ENCODE measurements at places on chromosomes 7 and 10. TPM values are rescaled to one million over a fixed set of nuclear protein-coding genes. Genes with fewer than 3 reads are reported as not detected.

NEUROG3 gene
- total RNA-seq = not detected

KIAA1549 gene
- total RNA-seq = 0.88 TPM

CHRM2 gene
- 0.25 TPM for total RNA-seq

DOCK1 gene
- total RNA-seq = 17.8 TPM

CPVL gene
- 11.9 TPM for total RNA-seq

THSD7A gene
- 1.1 TPM for total RNA-seq

MMD2 gene
- total RNA-seq = not detected

HOXA4 gene
- 0.75 TPM for total RNA-seq

ITPRID1 gene
- not detected for total RNA-seq

CCDC146 gene
- total RNA-seq = 2.6 TPM

ATG9B gene
- total RNA-seq = not detected

BTRC gene
- 8.4 TPM for total RNA-seq

GHRHR gene
- total RNA-seq = not detected

OGDHL gene
- 83.4 TPM for total RNA-seq

PHKG1 gene
- 0.12 TPM for total RNA-seq

FRMPD2 gene
- not detected for total RNA-seq

RTKN2 gene
- 0.12 TPM for total RNA-seq

NPTX2 gene
- 1.3 TPM for total RNA-seq

GRCh38 chr7:152887778-152888177 is 128.2 kb downstream of the ACTR3B start:
- H3K27me3 ChIP-seq = no peaks in the 10 kb centered on the region
- no peaks in the 10 kb centered on the region for H3K4me1 ChIP-seq
- no peak for DNase-seq
- no peaks in the 10 kb centered on the region for H3K36me3 ChIP-seq
- H3K4me3 ChIP-seq = no peak overlapping the region
- no peak overlapping the region for H3K27ac ChIP-seq

GRCh38 chr7:31735991-31736982 is 49.3 kb downstream of the PPP1R17 start:
- H3K4me3 ChIP-seq = no peak overlapping the region
- H3K4me1 ChIP-seq = no peaks in the 10 kb centered on the region
- H3K27ac ChIP-seq = no peak overlapping the region
- peak; percentile 32 for DNase-seq
- no peaks in the 10 kb centered on the region for H3K27me3 ChIP-seq

- DNase-seq = no peak
- no peak overlapping the region for H3K4me3 ChIP-seq
- H3K4me1 ChIP-seq = no peaks in the 10 kb centered on the region
- H3K27ac ChIP-seq = no peak overlapping the region
- H3K36me3 ChIP-seq = no peaks in the 10 kb centered on the region
- H3K27me3 ChIP-seq = no peaks in the 10 kb centered on the region
Measured at GRCh38 chr7:37546677-37547076, 98.0 kb upstream of the ELMO1 start.

DNA sequence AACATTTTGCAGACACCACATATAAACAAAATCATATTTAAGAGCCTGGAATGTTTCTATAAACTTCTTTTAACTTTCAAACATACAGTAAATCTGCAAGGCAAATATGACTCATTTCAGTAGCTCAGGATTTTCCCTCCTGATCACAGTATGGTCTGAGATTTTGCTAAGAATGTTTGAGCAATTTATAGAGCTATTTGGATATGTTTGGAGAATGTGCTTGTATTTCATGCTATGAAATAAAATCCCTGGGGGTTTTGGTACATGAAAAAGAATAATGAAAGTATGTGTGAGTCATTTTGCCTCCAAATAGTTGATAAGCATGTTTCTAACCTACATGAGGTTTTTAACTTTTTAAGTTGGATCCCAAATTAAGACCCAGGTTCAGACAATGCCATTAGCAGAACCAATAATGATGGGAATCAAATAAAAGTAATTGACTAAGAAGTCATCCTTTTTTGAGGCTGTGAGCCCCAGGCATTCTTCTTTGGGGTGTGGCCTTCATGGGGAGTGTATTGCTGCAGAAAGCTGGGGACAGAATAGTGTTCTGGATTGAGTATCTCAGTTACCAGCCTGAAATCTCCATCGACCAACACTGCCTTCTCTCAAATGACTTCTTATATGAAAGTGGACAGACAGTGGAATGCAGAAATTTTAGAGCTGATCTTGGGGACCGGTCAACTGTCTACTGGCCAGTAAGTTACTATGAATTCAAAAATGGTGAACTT is 66.1 kb upstream of the AGBL3 start:
- H3K4me3 ChIP-seq = no peak overlapping the region
- no peak for DNase-seq

- H3K36me3 ChIP-seq = no peaks in the 10 kb centered on the region
- no peaks in the 10 kb centered on the region for H3K27me3 ChIP-seq
- H3K27ac ChIP-seq = no peak overlapping the region
- no peak for DNase-seq
- no peaks in the 10 kb centered on the region for H3K4me1 ChIP-seq
Measured at GRCh38 chr10:91012502-91012901, 91.6 kb upstream of the ANKRD1 start.

DNA sequence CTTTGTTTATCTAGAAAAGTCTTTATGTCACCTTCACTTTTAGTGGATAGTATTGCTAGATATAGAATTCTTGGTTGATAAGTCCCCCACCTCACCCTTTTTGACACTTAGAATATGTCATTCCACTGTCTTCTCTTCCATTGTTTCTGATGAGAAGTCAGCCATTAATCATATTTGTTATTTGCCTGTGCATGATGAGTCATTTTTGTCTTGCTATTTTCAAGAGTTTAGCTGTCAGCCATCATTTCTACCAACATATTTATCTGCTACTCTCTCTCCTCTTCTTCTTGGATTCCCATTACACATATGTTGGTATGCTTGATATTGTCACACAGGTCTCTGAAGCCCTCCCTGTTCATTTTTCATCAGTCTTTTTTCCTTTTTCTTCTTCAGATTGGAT is 160.8 kb upstream of the TCF7L2 start:
- H3K4me3 ChIP-seq = no peak overlapping the region
- H3K36me3 ChIP-seq = no peaks in the 10 kb centered on the region
- no peaks in the 10 kb centered on the region for H3K27me3 ChIP-seq
- H3K4me1 ChIP-seq = no peaks in the 10 kb centered on the region
- no peak overlapping the region for H3K27ac ChIP-seq

- no peaks in the 10 kb centered on the region for H3K27me3 ChIP-seq
- H3K36me3 ChIP-seq = no peaks in the 10 kb centered on the region
- H3K4me1 ChIP-seq = no peaks in the 10 kb centered on the region
Measured at GRCh38 chr7:157402388-157402703, 65.5 kb downstream of the DNAJB6 start.

- no peaks in the 10 kb centered on the region for H3K36me3 ChIP-seq
- H3K27ac ChIP-seq = no peak overlapping the region
- no peaks in the 10 kb centered on the region for H3K4me1 ChIP-seq
- no peak for DNase-seq
Measured at GRCh38 chr10:133381036-133381435, 2.0 kb downstream of the PAOX start.

GRCh38 chr7:28572321-28573058 is 160.2 kb downstream of the CREB5 start:
- H3K4me3 ChIP-seq = no peak overlapping the region
- no peak for DNase-seq
- H3K36me3 ChIP-seq = no peaks in the 10 kb centered on the region
- no peak overlapping the region for H3K27ac ChIP-seq
- no peaks in the 10 kb centered on the region for H3K4me1 ChIP-seq

GRCh38 chr10:129514568-129515451 is 47.8 kb downstream of the MGMT start:
- no peak overlapping the region for H3K27ac ChIP-seq
- no peak for DNase-seq
- no peaks in the 10 kb centered on the region for H3K36me3 ChIP-seq
- no peaks in the 10 kb centered on the region for H3K27me3 ChIP-seq

DNA sequence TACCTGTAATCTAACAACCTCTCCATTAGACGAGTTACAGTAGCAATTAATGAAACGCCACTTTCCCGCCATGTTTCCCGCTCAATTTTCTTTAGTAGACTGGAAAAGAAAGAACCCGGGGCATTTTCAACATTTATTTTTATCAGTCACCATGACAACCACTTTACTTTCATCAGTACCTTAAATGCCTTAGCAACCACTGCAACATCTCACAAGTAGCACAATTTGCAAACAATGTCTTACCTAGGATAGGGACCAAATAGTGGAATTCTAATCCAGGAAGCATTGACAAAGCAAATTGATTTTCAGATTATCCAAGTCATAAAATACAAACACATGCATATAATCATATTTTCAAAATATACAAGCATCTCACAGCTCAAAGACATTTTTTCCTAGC is 221.6 kb upstream of the IMMP2L start:
- H3K36me3 ChIP-seq = no peaks in the 10 kb centered on the region
- no peak overlapping the region for H3K4me3 ChIP-seq
- no peaks in the 10 kb centered on the region for H3K27me3 ChIP-seq
- H3K27ac ChIP-seq = no peak overlapping the region
- H3K4me1 ChIP-seq = no peaks in the 10 kb centered on the region
- DNase-seq = no peak

- no peak overlapping the region for H3K4me3 ChIP-seq
- H3K4me1 ChIP-seq = no peaks in the 10 kb centered on the region
- no peak overlapping the region for H3K27ac ChIP-seq
Measured at GRCh38 chr10:104059364-104059763, 26.3 kb downstream of the COL17A1 start.

DNA sequence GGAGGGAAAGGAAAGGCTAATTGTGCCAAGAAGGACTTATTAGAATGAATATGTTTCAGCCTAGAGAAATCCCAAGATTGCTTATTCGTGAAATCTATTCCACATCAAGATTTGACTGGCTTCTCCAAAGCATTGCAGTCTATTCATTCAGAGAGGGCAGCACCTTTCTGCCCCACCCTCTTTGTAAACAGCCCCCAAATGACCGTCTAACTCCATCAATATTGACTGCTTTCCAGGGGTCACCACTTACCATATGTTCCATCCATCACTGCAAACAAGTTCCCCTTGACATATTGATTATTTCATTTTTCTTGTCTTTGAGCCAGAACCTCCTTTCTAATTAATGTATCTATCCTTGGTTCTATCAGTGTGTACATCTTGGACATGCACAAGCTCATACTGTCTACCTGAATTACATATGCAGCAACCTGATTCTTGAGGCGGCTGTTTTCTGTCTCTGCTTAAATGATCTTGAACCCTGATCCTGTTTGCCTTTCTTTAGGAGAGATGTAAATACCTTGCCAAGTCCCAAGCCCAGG is 44.2 kb upstream of the PTER start:
- no peaks in the 10 kb centered on the region for H3K36me3 ChIP-seq
- no peak overlapping the region for H3K27ac ChIP-seq
- no peaks in the 10 kb centered on the region for H3K27me3 ChIP-seq
- H3K4me3 ChIP-seq = no peak overlapping the region
- DNase-seq = no peak

GRCh38 chr10:15440204-15440711 is 69.2 kb upstream of the FAM171A1 start:
- no peaks in the 10 kb centered on the region for H3K27me3 ChIP-seq
- H3K4me3 ChIP-seq = no peak overlapping the region
- peak overlapping the region; percentile 58 for H3K27ac ChIP-seq
- no peak for DNase-seq
- H3K36me3 ChIP-seq = no peaks in the 10 kb centered on the region

- H3K27ac ChIP-seq = no peak overlapping the region
- no peak for DNase-seq
- no peaks in the 10 kb centered on the region for H3K27me3 ChIP-seq
Measured at GRCh38 chr7:105524840-105525239, 2.8 kb upstream of the PUS7 start.

GRCh38 chr7:23468526-23469149 is 1.7 kb downstream of the IGF2BP3 start:
- no peak overlapping the region for H3K27ac ChIP-seq
- no peak for DNase-seq
- no peaks in the 10 kb centered on the region for H3K36me3 ChIP-seq
- no peak overlapping the region for H3K4me3 ChIP-seq

DNA sequence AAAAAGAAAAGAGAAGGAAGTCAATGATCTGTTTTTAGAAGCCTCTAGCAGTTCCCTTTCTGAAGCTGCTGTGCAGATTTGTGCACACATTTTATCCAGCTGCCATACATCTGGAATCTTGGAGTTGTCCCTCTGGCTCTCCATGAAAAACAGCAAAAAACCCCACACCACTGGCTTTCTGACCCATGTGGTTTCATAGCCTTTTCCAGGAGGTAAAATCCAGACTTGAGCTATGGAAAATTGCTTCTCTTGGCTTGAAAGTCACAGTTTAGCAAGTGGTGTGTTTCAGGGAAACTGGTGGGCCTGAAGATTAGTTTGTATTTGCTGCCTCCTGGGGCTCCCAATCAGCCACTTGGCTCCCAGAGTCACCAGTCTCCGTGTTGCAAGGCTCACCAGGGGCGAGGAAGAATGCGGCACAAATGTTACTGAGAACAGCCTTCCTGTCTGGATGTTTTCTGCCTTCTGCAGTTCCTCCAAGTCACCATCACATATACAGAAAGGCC is 50.1 kb upstream of the ADRB1 start:
- H3K4me3 ChIP-seq = no peak overlapping the region
- no peaks in the 10 kb centered on the region for H3K36me3 ChIP-seq
- no peak overlapping the region for H3K27ac ChIP-seq
- H3K4me1 ChIP-seq = no peaks in the 10 kb centered on the region

GRCh38 chr7:50591480-50592438 is 26.6 kb upstream of the DDC start:
- H3K4me1 ChIP-seq = no peaks in the 10 kb centered on the region
- no peaks in the 10 kb centered on the region for H3K27me3 ChIP-seq
- no peak for DNase-seq

DNA sequence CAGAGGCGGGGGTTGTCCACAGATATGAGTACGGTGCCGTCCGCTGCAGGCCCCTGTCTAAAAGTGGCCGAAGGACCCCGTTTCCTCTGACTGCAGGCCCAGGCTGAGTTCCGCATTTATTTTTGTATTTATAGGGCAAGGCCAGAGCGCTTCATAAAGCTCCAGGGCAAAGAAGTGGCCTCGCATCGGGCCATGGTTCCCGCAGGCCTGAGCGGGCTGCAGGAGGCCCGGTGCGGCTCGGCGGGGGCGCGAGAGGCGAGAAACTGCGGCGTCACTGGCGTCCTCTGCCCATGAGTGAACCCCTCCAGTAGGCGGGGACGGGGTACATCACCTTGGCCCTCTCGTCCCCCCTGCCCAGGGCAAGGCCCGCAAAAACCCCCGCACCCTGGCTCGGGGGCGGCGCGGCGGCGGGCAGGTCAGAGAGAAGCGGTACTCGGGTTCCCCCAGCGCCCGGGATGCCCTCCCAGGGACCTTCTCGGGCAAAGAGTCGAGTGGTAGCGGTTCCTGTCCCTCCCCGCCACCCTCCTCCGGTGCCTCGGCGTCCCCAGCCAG is 355.7 kb downstream of the DNAJB6 start:
- no peak overlapping the region for H3K27ac ChIP-seq
- H3K4me3 ChIP-seq = no peak overlapping the region
- DNase-seq = no peak
- H3K4me1 ChIP-seq = no peaks in the 10 kb centered on the region

- H3K36me3 ChIP-seq = no peaks in the 10 kb centered on the region
- no peak overlapping the region for H3K27ac ChIP-seq
- no peak overlapping the region for H3K4me3 ChIP-seq
- H3K27me3 ChIP-seq = no peaks in the 10 kb centered on the region
- DNase-seq = no peak
Measured at GRCh38 chr10:63595072-63595471, 73.9 kb downstream of the REEP3 start.

Data from right lobe of liver (tissue), 6 donors.